SJSA1 (cell line): ENCODE measurements at places on chromosomes 4 and X.
A peak's percentile ranks its signal among the peaks of the same experiment; 100 is the strongest.

GRCh38 chr4:112311516-112311915, 14.3 kb downstream of the ALPK1 start:
- DNase-seq = no peak

DNA sequence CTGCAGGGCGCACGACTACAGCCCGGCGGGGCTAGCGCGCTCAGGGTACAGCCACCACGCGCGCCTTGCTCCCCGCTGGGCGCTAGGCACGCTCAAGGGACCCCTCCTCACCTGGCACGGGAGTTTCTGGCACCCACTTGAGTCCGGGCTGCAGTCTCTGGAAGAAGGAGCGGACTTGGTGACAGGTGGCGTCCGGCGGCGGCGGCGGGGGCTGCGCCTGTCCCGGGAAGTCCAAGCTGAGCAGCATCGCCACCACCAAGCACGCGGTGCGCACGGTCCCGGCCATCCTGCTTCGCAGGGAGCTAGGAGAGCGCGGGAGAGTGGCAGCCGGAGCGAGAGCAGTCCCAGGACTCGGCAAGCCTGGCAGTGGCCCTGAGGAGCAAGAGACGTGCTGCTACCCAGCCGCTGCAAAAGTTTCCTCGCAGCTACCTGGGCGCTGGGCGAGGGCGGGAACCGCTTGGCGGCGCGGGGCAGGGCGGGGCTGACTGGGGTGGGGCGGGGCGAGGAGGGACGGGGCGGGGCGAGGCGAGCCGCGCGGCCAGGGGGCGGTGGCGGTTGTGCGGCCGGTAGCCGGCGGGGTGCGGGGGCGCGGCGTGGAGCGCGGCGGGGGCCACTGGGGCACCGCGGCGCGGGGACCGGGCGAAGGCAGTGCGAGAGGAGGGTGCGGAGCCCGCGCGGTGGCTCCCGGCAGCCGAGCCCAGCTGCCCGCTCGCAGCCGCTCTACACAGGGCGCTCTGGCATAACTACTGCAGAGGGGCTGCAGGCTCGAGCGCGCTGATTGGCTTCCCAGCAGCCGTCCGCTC, at the start of gene GPC3:
Gene GPC3, minus strand, starts transcription at position 431 of the 803 bp plus-strand sequence.
- no peak for DNase-seq

GRCh38 chr4:77650787-77651186, 45.2 kb downstream of the CXCL13 start:
- no peak for DNase-seq

- DNase-seq = peak; percentile 46
Measured at GRCh38 chr4:164937576-164938270, 39.7 kb downstream of the TRIM61 start.

- peak; percentile 93 for DNase-seq
Measured at GRCh38 chr4:53702334-53703266, 111.3 kb upstream of the LNX1 start.

DNA sequence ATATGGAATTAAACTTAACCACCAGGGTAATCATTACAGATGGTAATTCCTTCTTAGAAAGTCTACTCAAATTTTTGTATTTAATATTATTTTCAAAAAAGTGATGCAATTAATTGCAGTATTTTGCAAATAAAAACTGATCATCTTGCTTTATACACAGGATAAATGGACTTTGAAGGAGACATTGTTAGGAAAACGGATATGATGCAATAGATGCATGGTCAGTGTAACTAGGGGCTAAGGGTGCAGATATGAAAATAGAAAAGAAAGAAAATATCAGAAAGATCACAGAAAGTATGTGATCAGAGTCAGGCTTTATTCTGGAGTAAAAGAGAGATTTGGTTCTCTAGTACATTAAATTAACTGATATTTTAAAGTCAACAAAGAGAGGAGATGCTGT, 401.7 kb downstream of the TLL1 start:
- DNase-seq = no peak

- no peak for DNase-seq
Measured at GRCh38 chr4:145614233-145614610, 5.0 kb upstream of the MMAA start.

- no peak for DNase-seq
Measured at GRCh38 chr4:147693218-147693617, 9.3 kb upstream of the PRMT9 start.

DNA sequence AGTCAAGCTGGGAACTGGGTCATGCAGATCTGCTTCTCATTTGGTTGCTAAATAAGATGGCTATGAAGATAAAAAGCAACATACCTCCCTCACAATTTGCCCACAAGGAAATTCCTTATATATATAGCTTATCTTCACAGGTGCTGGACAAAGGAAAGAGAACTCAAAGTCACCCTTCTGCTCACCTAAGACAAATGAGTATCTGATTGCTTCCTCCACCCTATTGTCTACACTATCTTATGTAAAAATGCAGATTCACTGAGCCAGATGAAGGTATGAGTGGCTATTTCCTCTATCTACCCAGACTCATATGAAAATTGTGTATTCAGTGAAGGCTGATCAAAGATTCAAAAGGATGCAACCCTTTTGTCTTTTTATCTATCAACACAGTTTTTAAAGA, 50.8 kb downstream of the CHM start:
- DNase-seq = no peak

GRCh38 chr4:123488916-123489315, 92.3 kb downstream of the SPRY1 start:
- peak; percentile 40 for DNase-seq

DNA sequence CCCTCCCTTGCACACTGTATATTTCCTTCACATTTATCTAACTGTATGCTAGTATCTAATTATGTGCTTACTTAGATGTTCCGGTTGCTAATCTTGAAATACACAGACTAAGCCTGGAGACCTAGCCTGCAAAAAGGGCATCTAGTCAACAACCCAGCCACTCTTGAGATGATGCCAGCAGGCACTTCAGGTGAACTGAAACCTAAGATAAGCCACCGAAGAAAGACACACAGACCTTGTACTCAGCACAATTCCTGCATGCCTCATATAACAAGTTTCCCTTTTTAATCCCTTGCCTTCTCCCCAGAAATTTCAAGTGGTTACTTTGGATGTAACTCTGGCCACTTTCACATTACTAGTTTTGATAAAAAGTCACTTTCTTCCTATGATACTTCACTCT, 2506.6 kb downstream of the ARAP2 start:
- DNase-seq = no peak

DNA sequence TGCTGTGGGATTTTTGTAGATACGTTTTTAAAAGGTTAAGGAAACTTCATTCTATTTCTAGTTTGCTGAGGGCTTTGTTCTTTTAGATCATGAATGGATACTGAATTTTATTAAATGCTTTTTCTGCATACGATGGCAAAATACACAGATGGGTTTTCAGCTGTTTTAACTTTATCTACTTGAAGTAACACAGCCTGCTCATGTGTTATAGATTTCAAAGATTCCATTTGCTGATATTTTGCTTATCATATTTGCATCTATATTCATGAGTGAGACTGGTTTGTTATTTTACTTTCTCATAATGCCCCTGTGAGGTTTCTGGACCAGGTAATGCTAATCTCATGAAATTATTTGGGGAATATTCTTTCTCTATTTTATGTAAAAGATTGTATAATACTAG, 34.5 kb upstream of the HERC5 start:
- no peak for DNase-seq
